Stimulated activated CD8-positive, alpha-beta memory T cell treated with anti-CD3 and anti-CD28 coated beads, Interleukin-4, amount 100 ng/mL, for 24 hours (primary cell): ENCODE measurements at places on chromosomes 5 and 9.

- DNase-seq = no peak
Observed at GRCh38 chr5:115532517-115532916, 12.1 kb downstream of the FEM1C start.

- no peak for DNase-seq
Observed at GRCh38 chr5:160555971-160556631, 134.4 kb downstream of the PTTG1 start.

- no peak for DNase-seq
Observed at GRCh38 chr9:105331755-105332154, 87.3 kb downstream of the SLC44A1 start.

DNA sequence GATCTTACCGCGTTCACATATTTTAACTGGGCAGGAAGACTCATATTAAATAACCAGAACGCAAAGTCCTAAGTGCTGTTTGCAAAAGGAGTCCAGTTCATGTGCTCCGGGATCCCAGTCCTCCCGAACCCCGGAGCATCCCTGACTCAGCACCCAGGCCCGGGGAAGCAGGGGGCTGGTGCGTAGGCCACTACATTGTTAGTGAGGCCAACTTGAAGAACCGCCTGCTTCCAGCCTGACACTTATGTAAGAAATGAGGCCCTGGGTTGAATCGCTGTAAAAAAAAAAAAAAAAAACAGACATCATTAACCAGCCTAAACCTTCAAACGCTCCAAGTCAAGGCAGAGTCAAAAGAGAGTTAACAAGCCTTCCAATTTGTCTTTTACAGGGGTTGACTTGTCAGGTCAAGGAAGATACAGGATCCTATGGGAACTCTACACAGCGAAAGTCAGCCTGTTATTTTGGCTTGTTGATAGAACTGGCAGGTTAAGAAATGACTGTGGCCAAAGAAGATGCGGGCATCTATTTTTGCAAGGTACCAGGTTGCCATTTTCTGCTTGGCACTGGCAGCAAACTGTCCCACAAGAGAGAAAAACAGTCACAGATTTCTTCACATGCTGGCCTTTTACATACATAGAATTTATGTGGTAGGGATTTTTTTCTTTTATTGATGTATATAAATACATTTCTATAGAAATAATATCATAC lies 93.3 kb downstream of the ACTL7B start:
- no peak for DNase-seq

DNA sequence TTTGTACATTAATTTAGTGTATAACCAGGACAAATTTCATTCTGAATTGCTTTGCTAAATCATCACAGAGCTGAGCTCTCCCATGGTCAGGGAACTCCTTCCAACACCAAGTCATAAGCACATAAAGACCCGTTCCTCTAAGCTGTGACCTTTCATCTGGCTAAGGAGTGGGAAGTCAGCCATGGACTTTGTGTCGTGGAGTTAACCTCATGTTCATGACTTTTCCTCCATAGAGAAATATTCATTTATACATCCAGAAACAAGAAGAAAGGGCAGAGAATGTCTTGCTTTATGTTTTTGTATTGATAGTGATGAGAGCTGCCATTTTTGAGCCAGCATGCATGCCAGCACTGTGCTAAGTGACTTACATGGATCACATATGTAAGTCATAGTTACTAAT lies 97.5 kb downstream of the INIP start:
- no peak for DNase-seq

DNA sequence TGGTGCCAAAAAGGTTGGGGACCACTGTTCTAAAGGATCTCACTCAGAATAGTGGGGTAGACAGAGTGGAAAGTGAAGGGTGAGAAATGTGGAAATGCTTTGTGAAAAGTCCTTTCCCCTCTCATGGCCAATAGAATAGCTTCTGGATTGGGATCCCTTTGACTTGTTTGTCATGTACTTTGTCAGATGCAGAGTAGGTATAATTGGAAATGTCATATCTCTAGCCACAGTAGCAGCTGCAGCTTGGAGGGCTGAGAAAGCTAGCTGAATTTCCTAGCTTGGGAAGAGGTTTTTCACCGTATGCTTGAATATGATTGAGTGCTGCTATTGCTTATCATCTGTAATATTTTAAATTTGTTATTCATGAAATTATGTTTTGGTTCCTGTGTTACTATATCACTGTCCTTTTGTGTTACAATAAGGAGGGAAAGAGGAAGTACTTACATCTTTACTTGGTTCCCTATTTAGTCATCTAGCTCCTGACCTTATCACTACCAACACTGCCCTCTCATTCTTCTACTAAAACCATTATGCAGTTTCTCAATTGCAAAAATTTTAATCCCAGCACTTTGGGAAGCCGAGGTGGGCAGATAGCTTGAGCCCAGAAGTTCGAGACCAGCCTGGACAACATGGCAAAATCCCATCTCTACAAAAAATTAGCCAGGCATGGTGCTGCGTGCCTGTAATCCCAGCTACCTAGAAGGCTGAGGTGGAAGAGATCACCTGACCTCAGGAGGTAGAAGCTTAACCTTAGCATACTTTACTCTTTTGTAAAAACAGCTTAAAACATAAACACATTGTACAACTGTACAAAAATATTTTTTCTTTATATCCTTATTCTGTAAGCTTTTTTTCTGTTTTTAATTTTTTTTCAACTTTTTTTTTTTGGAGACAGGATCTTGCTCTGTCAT lies 12.4 kb downstream of the SLC30A5 start:
- no peak for DNase-seq
